Fibroblast of the aortic adventitia (primary cell): ENCODE measurements at places on chromosomes 16 and 17. TPM values are rescaled to one million over a fixed set of nuclear protein-coding genes. Genes with fewer than 3 reads are reported as not detected.

DNA sequence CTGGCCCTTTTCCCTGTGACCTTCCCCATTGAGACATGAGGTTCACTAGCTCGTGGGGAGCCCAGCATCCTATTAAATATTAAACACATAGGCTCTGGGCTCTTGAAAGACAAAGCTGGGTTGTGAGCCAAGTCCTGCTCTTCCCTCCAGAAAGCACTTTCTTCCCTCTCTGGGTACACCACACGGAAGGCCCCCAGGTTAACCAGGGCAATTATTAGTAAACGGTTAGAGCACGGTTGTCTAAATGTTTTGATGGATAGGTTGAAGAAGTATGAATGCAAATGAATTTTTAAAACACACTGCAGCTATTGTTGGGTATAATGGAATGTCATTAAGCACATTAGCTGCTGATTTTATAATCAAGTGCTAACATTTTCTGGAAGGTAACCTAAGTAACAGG, 32.7 kb upstream of the CDH13 start:
- DNase-seq = no peak

DNA sequence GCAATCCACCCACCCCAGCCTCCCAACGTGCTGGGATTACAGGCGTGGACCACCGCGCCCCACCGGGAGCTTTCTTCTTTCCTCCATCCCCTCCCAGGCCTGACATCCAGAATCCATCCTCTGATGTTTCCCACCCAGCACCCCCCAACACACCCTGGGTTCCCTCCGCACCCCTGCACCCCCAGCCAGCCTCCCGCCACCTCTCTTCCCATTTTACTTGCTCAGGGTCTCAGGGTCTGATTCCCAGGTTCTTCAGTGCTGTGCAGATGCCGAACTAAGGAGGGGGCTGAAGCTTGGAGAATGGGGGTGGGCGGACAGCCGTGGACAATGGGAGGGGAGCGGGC, 225 bp downstream of the ASGR1 start:
- no peak for DNase-seq

- DNase-seq = no peak
These were observed 11.7 kb downstream of the NSMCE1 start for GRCh38 chr16:27256861-27257260.

SECTM1 gene
- 9.8 and 34.2 TPM in 2 replicates for total RNA-seq

DNA sequence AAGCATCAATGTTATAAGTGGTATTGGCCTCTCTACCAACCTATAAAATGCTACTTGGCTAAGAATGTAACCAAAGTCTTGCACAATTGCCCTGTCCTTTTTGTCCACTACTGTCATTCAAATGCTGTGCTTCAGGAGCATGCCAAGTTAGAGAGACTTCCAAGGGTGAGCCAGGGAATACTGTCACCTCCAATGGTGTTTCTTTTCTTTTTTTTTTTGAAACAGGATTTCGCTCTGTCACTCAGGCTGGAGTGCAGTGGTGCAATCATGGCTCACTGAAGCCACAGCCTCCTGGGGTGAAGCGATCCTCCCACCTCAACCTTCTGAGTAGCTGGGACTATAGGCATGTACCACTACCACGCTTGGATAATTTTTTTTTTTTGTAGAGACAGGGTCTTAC, 43.7 kb upstream of the ERN1 start:
- no peak for DNase-seq

CAVIN1 gene
- total RNA-seq = 639 and 721 TPM in 2 replicates

KCTD19 gene
- total RNA-seq = not detected in 2 replicates

- DNase-seq = no peak
These were observed 53.2 kb downstream of the MSI2 start for GRCh38 chr17:57309479-57309878.

GRCh38 chr16:30947859-30948666, 805 bp upstream of the ORAI3 start:
- peak; percentile 98 for DNase-seq

P3H4 gene
- total RNA-seq = 30.2 and 35.5 TPM in 2 replicates

DNA sequence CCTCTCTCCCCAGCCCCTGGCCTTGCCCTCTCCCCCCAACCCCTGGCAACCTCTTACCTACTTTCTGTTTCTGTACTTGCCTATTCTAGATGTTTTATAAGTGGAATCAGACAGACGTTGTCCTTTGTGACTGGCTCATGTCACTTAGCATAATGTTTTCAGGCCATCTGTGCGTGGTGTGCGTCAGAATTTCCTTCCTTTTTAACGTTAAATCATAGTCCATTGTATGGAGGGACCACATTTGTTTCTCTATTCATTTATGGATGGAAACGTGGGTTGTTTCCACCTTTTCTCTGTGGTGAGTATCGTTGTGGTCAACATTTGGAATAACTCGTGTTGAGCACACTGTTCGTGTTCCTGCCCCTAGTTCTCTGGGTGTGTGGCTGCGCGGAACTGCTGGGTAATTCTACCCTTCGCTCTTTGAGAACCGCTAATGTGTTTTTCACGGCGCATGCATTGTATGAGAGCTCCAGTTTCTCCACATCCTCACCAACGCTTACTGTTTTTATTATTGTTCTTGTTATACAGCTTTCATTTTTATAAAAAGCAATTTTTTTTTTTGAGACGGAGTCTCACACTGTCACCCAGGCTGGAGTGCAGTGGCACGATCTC, 26.3 kb downstream of the ACTG1 start:
- DNase-seq = no peak

FA2H gene
- not detected in 2 replicates for total RNA-seq

GRCh38 chr17:82670661-82671450, 22.6 kb upstream of the WDR45B start:
- DNase-seq = no peak

DNA sequence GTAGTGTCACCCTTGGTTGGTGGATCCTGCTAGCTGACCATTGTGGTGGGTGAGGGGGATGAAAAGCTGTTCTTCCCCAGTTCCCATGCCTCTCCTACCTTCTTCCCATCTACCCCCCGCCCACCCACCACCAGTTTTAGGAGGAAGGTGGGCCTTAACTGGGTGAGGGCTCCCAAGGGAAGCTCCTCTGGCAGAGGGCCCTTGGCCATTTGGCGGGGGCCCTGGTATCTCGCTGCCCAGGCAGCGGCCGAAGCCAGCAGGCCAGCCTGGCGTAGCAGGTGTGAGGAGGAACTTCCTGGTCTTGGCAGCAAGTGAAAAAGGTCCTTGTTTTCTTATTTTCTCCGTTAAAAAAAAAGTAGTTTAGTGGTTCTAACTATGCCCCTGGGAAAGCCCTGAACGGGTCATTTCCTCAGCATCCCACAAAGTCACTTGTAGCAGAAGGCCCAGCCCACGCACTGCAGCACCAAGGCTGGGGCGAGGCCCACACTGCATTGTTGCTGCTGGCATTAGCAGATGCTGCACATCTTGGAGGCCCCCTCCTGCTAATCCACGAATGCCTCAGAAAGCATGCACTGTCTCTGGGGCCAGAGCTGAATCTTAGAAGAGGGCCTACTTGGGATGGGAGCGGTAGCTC, 72.5 kb downstream of the MPRIP start:
- no peak for DNase-seq

KRTAP16-1 gene
- not detected in 2 replicates for total RNA-seq

GPRC5B gene
- total RNA-seq = 20.2 and 47.4 TPM in 2 replicates

DNA sequence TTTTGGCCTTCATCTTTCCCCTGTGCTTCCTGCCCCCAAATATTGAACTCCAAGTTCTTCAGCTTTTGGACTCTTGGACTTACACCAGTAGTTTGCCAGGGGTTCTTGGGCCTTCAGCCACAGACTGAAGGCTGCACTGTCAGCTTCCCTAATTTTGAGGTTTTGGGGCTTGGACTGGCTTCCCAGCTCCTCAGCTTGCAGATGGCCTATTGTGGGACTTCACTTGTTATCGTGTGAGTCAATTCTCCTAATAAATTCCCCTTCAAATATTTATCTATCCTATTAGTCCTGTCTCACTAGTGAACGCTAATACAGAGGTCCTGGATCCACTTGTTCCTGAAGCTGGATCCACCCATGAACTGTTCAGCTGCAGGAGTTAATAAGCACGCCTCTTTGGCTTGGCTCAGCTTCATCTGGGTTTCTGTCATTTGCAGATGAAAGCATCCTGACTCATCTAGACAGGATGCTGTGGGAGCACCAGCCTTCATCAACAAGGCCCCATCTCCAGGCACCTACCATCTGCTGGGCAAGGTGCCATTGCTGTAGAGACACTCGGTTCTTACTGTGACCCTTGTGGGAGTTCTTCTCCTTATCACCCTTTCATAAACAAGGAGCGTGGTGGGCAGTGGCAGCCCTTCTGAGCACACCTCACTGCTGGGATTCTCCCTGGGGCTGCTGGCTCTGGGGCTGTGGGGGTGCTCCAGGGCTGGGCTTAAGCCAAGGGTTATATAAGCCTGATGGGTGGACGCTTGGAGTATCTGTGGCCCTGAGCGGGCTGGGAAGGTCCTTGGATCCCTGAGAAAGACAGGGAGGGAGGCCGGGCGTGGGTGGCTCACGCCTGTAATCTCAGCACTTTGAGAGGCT, 23.1 kb downstream of the LAT start:
- DNase-seq = peak; percentile 43

DNA sequence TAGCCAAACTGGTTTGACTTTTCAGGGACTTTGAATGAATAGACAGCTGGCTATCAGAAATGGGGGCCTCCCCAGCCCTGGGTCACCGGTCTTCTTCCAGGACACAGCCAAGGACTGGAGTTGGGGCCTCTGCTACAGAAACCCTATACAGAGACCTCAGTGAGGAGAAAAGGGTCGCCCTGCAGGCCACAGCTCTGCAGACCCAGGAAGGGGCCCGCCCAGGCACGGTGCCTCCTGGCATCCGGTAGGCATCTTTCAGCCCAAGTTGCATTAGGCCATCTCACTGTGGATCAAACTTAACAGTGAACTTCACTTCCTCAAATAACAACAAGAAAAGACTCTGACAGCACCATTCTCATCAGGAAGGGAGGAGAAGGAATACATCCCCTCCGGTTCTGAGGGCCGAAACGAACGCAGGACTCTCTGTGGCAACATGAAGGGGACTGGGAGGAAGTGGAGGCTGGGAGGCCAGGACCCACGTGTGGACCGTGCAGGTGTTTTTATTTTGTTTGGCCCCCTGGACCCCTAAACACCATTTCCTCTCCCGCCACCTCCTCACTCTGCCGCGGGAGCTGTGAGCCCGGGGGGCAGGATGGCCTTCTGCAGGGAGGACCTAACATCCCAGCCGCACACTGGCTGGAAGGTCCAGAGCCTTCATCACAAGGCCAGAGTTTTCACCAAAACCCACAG, 7.2 kb downstream of the SLC38A10 start:
- no peak for DNase-seq

GRCh38 chr17:77096570-77097214, 44.1 kb upstream of the SEC14L1 start:
- peak; percentile 91 for DNase-seq

ZNF597 gene
- total RNA-seq = 2.5 and 2.8 TPM in 2 replicates

DNA sequence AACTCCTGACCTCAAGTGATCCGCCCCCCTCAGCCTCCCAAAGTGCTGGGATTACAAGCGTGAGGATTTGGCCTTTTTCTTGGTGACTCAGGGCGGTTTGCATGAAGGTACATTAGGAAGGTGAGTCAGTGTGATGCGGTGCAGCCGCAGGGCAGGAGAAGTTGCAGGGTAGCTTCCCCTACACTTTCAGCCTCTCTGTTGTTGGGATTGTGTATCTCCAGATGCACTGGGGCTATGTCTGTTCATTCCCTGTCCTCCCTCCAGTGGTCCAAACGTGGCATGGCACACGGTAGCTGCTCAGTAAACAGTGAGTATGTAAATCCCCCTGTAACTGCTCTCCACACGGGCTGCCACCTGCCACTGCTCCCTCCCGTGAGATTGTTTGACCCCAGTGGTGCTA, 109.1 kb upstream of the CDC42EP4 start:
- no peak for DNase-seq

GRCh38 chr16:12646490-12647274, 157.0 kb downstream of the CPPED1 start:
- DNase-seq = no peak

TEX19 gene
- total RNA-seq = not detected in 2 replicates

- DNase-seq = no peak
These were observed 13.8 kb upstream of the KRT17 start for GRCh38 chr17:41638194-41638593.

KRTAP9-8 gene
- total RNA-seq = not detected in 2 replicates

DNA sequence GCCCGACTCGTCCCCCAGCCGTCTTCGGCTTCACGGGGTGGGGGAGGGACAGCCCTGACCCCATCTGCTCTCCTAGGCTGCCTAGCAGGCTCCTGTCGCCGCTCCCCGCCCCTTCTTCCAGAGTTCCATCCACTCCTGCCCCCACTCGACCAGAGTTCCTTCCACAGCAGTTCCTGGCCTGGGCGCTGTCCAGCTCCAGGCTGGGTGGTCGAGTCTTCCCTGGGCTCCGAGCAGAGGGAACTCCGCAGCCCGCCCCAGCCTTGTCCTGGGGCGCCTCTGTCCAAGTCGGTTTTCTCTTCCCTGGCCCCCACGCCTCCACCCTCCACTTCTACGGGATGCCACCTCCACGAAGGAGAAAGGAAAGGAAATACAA, 1.4 kb downstream of the PYY start:
- no peak for DNase-seq

DNA sequence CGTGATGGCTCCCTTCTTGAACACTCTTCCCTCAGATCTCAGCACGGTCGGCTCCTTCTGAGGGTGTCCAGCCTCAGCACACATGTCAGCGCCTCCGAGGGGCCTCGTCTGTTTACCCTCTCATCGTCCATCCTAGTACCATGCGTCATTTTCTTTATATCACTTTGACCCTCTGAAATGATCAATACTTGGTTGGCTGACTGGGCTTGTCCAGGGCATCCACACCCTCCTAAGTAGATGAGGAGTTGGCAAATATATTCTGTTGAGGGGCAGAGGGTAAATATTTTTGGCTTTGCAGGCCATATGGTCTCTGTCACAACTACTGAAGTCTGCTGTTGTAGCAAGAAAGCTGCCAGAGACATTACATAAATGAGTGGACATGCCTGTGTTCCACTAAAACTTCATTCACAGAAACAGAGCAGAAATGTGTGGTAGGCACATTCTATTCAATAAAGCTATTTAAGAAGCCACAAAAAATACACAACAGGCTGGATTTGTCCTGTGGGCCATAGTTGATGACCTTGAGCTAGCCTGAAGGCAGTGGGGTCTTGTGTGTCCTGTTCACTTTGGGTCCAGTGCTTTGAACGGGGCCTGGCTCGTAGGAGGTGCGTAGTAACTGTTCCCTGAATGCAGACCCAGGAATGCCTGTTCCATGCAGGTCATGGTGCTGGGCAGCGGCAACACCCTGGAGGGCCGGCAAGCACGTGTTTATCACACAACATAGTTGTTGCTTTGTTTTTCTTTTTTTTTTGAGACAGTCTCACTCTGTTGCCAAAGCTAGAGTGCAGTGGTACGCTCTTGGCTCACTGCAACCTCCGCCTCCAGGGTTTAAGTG, 185.8 kb downstream of the SNX29 start:
- peak; percentile 56 for DNase-seq

DNA sequence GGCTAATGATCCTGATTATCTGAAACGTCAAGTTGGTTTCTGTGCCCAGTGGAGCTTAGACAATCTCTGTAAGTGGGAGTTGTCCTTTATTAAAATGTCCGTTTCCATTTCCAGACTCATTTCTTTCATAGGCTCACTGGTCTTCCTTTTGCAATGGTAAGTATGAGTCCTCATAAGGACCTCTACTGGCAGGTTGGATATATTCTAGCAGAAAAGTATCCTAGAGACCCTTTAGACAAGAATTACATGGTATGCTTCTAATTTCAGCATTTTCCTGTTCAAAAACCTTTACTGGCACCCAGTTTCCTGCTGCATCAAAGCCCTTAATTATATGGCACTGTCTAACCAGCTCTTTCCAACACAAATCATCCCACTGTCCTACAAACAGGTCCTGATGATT, 28.1 kb upstream of the ARL2BP start:
- no peak for DNase-seq

- peak; percentile 30 for DNase-seq
These were observed 28.5 kb upstream of the VAT1L start for GRCh38 chr16:77759821-77760220.

WNT9B gene
- total RNA-seq = 0.09 TPM in 1 of 2 replicates, not detected in the other

ZNF213 gene
- total RNA-seq = 6.9 and 7.0 TPM in 2 replicates

- DNase-seq = peak; percentile 50
These were observed 160.6 kb upstream of the RPL38 start for GRCh38 chr17:74042744-74043486.
